Breast epithelium (tissue), 4 donors: ENCODE measurements at places on chromosomes 4 and X.

DNA sequence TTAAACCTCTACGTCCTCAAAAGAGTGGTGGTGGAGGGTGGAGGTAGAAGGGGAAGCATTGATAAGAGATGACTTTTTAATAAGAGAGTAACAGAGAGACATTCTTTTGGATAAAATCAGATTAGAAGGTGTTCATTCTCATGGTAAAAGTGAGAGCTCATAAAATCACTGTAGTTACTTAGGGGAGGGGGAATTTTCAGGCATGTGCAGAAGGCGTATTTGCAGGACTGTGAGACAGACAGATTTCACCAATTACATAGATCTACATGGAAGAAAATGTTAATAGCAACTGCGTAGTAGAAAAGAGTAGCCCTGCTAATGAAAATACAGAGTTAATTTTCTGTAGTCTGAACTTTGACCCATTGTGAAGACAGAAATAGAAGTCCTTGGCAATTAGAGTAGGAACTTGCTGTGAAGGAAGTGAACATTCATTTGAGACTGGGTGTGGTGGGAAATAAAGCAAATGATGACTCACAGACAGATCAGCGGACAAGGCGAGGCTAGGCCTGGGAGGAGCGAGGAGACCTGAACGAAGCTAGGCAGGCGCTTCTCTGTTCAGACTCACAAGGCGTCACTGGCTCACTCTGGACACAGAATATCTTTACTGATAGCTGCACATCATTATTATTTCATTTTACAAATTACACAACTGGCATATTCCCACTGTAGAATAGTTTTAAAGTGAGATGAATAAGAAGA, 57.2 kb upstream of the FAM9C start:
- peak; percentile 57 for DNase-seq

- DNase-seq = no peak
Observed at GRCh38 chr4:26424838-26425237, 65.4 kb downstream of the CCKAR start.

- no peak for DNase-seq
Observed at GRCh38 chr4:166230841-166231240, 357.8 kb downstream of the TLL1 start.

- no peak for DNase-seq
Observed at GRCh38 chrX:3440981-3441380, 94.5 kb upstream of the MXRA5 start.

DNA sequence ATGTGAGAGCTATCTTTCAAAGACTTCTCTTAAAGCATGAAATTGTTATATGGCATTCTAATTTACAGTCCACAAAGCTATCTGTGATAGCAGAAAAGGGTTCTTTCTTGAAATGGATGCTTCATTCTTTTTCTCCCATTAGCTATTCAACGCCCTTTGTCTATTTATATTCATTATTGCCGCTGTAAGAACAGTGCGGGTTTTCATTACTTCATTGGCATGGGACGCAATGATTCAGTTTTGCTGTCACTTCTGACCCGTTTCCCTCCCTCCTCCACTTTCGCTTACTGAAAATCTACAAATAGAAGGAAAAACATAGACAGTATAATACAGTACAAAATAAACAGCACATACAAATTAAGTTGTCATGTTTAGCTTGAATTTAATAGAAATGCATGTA, 394.6 kb downstream of the PCDH7 start:
- no peak for DNase-seq

DNA sequence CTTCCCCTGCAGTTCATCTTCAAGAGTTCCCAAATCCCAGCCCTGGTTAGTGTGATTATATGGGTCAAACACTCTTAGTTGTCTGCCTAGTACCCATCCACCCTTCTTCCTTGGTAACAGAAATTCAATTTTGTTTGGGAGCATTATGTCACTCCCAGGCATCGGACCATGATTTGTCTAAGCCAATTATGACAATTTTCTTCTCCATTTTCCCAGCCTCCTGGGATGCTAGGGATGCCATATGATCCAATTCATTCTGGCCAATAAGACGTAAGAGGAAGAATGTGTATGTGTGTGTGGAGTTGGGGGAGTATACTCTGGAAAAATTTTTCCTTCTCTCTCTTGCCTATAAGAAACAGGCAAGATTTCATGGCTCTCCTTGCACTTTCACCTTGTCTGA, 465.9 kb downstream of the MID1IP1 start:
- no peak for DNase-seq

DNA sequence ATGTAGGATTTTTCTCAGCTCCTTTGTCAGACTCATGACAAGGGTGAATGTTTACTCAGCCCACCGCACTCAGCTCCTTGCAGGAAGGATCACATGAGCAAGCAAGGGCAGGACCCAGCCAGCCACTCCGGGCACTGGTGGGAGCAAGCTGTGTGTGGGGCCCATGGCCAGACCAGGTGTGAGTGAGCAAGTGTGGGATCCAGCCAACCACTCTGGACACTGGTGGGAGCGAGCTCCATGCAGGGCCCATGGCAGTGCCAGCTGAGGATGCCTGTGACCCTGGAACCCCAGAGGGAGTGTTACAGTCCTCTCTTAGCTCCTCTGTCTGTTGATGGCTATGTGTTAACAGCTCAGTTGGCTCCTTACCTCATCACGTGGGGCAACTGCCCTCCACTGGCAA, 2750.6 kb downstream of the PCDH7 start:
- DNase-seq = no peak

- DNase-seq = no peak
Observed at GRCh38 chrX:45007598-45007997, 134.6 kb downstream of the KDM6A start.

- DNase-seq = no peak
Observed at GRCh38 chr4:4614925-4615678, 73.3 kb upstream of the STX18 start.

- no peak for DNase-seq
Observed at GRCh38 chr4:3313139-3313538, 20.3 kb downstream of the RGS12 start.

- no peak for DNase-seq
Observed at GRCh38 chr4:143344041-143344440, 7.4 kb downstream of the GAB1 start.

DNA sequence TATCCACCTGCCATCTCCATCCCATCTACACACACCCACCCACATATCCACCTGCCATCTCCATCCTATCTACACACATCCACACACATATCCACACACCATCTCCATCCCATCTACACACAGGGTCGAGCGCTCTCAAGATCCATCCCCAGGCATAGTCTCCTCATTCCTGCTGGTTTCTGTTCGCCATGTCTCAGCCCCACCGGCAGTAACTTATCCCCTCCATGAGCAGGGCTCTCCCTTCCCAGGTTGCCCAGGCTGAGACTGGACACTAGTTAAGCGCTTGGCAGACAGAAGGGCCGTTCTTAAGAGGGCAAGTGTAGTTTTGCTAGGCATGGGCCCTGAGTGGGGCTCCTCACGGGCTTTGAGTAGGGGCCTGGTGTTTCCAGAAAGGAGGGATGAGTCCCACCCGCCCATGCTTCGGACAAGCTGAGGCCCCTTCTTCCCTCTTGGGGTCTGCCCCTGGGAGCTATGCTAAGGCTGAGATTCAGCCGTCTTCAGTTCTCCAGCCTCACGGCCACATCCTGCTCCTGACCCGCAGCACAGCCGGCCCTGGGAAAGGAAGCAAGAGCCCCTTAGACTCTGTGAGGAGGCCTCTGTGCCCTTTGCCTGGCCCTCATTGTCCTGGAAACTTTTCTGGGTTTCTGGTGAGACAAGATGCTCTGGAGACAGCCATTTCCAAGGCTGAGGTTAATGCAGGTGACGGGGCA, 20.4 kb downstream of the TMEM271 start:
- DNase-seq = no peak

GRCh38 chrX:47232803-47233332, at the start of gene USP11:
TSS of gene USP11 (plus strand) at chrX:47233009. CDS start at chrX:47233044, 35 bp downstream.
- DNase-seq = no peak

DNA sequence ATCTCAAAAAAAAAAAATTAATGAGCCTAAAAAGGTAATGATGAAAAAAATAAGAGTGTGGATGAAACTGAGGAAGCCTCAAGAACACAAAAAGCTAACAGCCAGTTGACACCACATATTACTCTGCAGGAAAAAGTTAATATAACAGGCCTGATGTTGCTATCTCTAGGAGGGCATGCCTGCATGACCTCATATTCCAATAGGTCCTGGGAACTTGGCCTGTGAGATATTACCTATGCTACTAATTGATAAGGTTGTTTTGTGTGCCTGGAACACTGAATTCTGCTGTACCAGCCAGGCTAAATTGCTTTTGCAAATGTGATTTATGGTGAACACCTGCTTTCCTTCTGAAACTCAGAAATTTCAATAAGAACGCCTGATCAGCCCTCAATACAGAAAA, 15.9 kb downstream of the SLC9A7 start:
- no peak for DNase-seq
